ENCODE measurements at places on chromosomes 13 and 19.

GRCh38 chr19:17404015-17404414, 1.4 kb downstream of the BST2 start:
- DNase-seq: no peak

DNA sequence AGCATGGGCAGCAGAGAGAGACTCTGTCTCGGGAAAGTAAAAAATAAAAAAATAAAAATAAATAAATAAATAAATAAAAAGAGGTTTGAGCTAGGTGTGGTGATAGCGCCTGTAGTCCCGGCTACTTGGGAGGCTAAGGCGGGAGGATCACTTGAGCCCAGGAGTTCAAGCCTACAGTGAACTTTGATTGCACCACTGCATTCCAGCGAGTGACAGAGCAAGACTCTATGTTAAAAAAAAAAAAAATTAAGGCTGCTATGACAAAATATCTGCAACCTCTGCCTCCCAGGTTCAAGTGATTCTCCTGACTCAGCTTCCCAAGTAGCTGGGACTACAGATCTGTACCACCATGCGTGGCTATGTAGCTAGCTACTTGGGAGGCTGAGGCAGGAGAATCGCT, 3.2 kb upstream of the DENND1C start:
- DNase-seq: no peak

GRCh38 chr13:26465954-26466353, 91.5 kb upstream of the WASF3 start:
- DNase-seq: no peak

DNA sequence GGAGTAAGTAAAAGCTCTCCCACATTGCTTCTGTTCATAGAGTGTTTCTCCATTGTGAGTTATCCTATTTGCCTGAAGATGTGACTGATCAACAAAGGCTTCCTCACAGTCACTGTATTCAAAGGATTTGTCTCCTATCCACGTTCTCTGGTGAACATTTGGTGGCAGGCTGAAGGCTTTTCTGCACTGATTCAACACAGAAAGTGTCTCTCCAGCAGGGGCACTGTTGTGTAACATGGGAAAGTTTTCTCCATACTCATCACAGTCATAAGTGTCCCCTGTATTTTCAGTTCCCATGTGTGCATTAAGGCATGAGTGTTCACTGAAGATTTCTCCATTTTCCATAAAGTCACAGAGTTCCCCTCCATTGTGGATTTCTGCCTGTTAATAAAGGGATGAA, 17.6 kb downstream of the ZNF121 start:
- no peak for DNase-seq

- DNase-seq: no peak
Observed at GRCh38 chr19:38563475-38563874, 54.3 kb downstream of the MAP4K1 start.

GRCh38 chr13:71156550-71156949, 710.5 kb downstream of the DACH1 start:
- no peak for DNase-seq

DNA sequence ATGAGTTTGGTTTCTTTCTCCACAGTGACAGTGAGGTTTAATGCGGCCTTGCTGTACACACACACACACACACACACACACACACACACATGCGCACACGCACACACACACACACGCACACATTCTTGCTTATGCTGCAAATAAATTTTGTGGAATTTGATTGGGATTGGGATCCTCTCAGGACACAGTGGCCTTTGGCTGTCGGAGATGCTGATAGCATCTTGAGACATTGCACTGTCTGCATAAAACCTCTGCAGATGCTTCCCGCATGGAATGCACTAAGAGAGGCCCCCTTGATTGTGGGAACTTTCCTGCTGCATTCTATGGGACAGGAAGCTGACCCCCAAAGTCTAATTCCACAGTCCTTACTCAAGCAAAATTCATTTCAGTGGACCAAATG, 145.6 kb downstream of the FLT1 start:
- DNase-seq: no peak

GRCh38 chr19:35318679-35319448, 10.1 kb upstream of the CD22 start:
- peak; percentile 49 for DNase-seq

DNA sequence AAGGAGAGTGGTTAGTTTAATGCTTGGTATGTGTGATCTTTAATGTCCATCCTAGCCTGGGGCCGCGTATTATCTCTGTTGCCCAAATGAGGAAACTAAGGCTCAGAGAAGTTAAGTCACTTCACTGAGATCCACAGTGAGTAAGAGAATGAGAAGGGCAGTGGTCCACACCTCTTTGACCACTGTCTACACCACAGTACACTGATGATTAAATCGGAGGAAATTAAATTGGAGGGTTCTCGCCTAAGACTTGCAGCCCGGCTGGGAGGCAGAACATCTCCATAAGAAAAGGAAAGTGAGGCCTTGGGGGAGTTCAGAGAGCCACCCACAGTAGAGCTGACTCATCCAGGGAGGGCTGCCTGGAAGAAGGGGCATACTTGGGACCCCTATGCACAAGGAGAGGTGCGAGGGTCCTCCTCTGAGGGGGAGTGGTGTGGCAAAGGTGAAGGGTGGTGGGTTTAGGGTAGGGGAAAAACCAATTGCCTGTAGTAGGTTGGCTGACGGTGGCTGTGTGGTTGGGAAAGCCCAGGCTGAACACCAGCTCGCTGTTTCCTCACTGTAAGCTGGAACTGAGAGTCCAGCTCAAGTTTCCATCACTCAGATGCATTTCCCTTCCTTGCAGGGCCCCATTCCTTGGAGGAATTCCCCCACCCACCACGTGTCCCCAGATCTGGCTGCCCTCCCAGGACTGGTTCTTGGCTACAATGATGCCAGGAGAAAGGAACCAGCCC, 15.0 kb upstream of the DHRS12 start:
- peak; percentile 78 for DNase-seq

- DNase-seq: no peak
Observed at GRCh38 chr13:31967155-31967554, 64.4 kb upstream of the FRY start.

- DNase-seq: no peak
Observed at GRCh38 chr13:45242524-45242923, 41.7 kb upstream of the KCTD4 start.

Measured in gastrocnemius medialis (tissue), 4 donors.